ENCODE measurements at places on chromosomes 7 and 10.

DNA sequence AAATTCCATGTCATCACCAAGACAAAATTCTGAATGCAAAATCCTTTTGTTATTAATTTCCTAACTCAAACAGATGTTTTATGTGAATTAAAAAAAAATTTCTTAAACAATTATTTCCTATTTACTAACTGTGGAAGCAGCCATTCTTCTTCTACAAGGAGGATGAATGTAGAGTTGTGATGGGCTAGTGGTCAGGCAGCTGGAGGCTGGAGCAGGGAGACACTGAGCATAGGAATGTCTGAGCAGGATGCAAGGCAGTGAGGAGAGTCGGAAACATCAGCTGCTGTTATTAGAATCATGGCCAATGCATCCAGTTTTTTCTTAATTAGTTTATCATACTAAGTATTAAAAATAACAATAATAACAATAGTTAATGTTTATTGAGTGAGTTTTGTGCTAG, 102.5 kb upstream of the LRRTM3 start:
- DNase-seq: no peak

- no peak for DNase-seq
Observed at GRCh38 chr7:139654276-139655181, 123.3 kb downstream of the HIPK2 start.

DNA sequence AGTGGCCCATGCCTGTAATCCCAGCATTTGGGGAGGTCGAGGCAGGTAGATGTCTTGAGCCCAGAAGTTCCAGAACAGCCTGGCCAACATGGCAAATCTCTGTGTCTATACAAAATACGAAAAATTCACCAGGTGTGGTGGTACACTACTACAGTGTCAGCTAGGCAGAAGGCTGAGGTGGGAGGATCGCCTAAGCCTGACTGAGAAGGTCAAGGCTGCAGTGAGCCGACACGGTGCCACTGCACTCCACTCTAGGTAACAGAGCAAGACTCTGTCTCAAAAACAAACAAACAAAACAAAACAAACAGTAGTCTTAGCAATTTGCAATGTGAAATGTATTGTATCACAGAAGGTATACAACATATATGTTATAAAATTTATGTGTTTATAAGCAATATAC, 348.0 kb downstream of the SEMA3D start:
- DNase-seq: no peak

DNA sequence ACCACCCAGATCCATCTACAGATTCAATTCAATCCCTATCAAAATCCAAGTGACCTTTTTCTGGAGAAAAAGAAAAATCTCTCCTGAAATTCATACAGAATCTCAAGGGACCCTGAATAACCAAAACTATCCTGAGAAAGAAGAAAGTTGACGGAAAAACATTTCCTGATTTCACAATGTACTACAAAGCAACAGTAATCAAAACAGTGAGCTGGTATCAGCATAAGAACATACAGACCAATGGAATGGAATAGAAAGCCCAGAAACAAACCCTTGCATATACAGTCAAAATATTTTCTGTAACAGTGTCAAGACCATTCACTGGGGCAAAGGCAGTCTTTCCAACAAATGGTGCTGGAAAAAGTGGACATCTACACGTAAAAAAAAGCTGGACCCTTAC, 89.9 kb downstream of the JMJD1C start:
- peak; percentile 38 for DNase-seq

- no peak for DNase-seq
Observed at GRCh38 chr10:48464871-48465736, 139.8 kb downstream of the ARHGAP22 start.

GRCh38 chr7:19145434-19146115, 354 bp upstream of the FERD3L start:
- DNase-seq: no peak

GRCh38 chr7:98855610-98856422, 14.0 kb downstream of the TMEM130 start:
- DNase-seq: no peak

DNA sequence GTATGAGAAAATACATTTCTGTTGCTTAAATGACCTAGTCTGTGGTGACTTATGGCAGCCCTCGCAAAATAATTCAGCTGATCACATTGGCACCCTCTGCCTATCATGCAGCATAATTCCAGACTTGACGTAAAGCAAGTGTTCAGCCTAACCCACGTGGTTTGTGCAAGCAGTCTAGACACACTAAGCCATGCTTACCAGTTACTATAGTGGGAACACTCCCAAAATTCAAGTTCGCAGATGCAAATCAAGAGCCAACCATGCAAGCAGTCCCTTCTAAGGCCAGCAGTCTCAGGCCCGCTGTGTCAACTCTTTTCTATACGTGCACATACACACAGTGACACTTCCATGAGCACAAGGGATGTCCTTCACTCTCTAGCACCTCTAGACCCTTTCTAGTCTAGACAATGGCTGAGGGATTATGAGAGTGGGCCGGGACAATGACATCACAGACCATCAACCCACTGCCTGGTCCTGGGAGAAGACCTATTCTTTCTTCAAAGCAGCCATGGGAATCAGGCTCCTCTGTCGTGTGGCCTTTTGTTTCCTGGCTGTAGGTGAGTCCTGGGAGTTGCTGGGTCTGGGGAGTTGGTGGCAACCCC, 29.0 kb upstream of the PRSS1 start:
- DNase-seq: no peak

DNA sequence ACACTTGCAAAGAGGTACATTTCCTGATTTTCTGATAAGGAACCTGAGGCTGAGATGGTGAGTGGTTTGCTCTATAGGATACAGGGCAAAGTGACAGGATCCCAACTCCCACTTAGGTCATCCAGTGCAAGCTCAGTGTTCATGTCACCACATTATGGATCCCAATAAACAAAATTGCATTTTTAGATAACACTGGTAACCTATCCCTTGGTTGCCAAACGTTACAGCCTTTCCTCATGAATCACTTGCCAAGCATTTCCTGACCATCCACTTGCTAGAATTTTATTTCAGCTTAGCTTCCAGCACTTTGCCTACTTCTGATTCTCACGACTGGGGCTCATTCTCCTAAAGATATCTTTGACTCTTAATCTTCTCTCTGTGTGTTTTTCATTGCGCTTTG, 131.4 kb upstream of the ODAD2 start:
- peak; percentile 78 for DNase-seq
